Activated CD4-positive, alpha-beta T cell treated with anti-CD3 and anti-CD28 coated beads for 24 hours (primary cell): ENCODE measurements at places on chromosomes 1 and 21.

DNA sequence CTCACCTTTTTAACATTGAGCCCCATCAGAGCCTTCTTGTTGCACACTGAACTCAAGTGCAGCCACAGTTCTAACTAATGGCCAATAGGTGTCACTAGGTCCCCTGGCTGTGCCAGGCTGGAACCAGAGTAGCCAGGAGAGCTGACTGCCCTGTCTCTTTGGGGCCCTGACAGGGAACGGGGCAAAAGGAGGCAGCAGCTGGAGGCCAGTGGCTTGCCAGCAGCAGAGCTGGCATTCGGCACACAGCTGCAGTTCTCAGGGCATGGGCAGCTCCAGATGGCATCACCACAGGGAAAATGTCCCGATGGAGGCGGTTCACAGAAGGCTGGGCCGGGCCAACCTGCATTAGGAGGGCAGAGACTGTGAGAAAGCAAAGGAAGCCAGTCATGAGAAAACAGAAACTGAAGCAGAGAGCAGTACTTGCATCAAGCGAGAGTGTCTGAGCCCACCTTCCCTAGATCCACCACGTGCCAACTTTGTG, 188.6 kb downstream of the FCRL5 start:
- DNase-seq, result no peak

DNA sequence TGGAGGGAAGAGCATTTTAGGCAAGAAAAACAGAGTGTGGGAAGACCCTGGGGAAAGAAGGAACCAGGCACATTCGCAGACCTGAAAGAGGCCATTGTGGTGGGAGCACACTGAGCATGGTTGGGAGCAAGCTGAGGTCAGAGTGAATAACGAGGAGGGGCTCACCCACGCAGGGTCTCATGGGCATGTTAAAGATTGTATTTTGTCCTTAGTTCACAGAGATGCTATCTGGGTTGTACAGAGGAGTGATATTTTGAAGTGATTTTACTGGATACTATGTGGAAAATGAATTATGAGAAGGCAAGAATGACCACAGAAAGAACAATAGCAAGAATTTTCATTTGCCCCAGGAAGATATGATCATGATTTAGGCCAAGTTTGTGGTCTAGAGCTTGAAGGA, 578.3 kb upstream of the NR5A2 start:
- DNase-seq, result no peak

DNA sequence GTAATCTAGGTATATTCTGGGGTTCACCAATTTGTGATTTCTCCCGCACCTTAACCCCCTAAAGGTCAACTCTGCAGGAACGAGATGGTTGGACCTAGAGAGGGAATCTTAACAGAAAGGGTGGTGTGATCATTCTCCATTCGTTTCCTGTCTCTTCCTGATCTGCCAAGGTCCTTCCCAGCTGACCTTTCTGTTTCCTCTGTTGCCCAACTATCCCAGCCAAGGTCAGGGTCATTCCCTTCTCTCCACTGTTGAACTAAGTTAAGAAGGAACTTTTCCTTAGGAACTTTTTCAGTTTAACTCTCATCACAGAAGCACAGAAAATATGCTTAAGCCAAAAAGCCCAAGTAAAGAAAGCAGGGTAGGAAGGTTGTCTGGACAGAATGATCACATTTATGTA, 49.3 kb downstream of the KAZN start:
- no peak for DNase-seq

- DNase-seq, result no peak
These were observed 316.9 kb downstream of the VAV3 start for GRCh38 chr1:107648071-107648470.

- no peak for DNase-seq
These were observed 5.5 kb downstream of the PPOX start for GRCh38 chr1:161171696-161172095.

DNA sequence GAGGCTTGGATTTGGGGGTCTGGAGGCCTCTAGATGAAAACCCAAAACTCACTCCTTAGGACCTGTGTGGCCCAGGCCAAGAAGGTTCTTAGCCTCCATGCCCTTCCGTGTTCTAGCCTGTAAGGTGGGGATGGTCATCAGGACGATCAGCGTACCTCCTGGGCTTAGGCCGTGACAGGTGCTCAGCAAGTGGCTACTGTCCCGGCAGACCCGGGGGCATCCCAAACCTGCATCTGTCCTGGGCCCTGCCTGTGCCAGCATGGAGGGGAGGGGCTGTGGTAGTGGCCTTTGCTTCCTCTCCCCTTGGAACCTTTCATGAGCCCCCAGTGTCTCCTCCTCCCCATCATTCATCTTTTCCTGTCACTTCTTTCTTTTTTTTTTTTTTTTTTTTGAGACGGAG, 22.7 kb upstream of the TRAPPC10 start:
- DNase-seq, result no peak

- DNase-seq, result no peak
These were observed 79.6 kb downstream of the UBR4 start for GRCh38 chr1:19130468-19130867.

DNA sequence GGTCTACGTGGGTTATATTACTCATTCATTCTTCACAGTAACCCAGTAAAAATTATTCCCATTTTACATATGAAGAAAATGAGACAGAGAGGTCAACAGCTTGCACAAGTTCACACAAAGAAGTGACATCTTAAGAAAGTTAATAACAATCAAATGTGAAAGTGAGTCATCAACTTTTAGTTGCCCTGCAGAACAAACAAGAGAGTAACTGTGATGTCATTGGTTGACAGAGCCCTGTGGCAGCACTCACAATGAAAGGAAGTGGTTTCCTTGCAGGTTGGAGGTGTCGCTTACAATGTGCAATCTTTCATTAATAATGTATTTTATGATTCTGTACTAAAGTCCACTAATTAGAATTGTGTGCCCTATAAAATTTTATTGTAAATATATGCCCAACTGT, 369.6 kb downstream of the RYR2 start:
- DNase-seq, result no peak

GRCh38 chr1:80536461-80536860, 1264.3 kb upstream of the ADGRL2 start:
- no peak for DNase-seq

DNA sequence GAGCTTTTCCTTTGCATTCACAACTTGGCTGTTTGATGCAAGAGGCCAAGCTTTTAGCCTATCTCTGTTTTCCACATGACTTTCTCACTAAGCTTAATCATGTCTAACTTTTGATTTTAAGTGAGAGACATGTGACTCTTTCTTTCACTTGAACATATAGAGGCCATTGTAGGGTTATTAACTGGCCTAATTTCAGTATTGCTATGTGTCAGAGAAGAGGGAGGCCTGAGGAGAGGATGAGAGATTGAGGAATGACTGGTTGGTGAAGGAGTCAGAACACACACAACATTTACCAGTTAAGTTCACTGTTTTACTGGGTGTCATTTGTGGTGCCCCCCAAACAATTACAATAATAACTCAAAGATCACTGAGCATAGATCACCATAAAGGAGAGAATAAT, 193.5 kb downstream of the CYYR1 start:
- no peak for DNase-seq

- no peak for DNase-seq
These were observed 30.5 kb downstream of the TP53BP2 start for GRCh38 chr1:223815020-223815853.

DNA sequence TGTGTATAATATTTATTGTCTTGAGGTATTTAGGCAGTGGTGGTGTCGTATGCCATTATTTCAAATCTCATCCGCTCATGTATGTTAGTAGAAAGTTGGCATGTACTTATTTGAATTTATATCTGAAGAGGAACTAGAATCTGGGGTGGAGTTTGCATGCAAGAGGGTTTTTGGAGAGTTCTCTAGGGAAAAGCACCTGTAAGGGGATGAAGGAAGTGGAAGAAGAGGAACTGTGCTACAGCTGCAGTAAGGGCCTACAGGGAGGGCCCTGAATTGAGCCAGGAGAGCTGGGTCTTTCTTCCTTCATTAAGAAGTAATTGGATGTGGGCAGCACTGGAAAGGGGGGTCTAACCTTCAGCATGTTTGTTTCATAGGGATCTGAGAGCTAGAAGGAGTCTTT, 197.2 kb downstream of the HMCN1 start:
- DNase-seq, result no peak

DNA sequence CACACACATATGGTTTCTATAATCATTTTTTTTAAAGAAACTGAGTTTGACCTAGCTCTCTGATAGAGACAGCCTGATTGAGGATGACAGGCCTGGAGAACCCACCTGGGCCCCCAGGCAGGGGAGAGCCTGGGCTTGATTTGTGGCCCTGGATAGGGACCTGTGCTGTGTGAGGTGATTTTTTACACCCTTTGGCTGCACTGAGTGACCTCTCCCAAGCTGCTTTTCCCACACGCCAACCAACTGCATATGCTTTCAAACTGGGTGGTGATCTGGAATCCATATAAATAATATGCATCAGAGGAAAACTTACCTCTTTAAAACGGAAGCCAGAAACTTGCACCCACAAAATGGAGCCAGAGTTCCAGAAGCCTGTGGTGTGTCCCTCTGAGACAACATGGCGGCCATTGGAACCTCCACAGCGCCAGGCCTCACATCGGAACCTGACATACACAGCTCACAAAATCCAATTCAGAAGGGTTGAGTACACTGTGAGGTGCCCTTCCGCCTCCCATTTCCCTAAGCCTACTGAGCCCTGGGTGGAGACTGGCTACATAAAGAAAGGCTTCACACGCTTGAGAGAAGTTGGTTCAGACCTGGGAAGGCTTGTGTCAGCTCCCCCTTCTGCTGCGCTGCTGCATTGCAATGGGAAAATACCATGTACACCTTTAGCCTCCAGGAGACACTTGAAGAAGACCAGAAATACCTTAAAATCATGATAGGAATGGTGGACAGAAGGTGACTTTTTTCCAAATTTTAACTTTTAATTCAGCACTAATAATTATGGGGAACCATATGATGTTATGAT, 160.7 kb downstream of the HHIPL2 start:
- DNase-seq, result no peak

GRCh38 chr1:23132033-23132432, 36.6 kb downstream of the LUZP1 start:
- DNase-seq, result no peak
